Activated T-helper 1 cell treated with anti-CD3 and anti-CD28 coated beads, Interleukin-12 subunit alpha, Interleukin-12 subunit beta, Interleukin-2, Interleukin-4 antibody, amounts not matched to agents 30 ng/mL and 10 ng/mL and 1 ng/mL, durations not matched to agents 14 hours and 24 hours and 36 hours (primary cell): ENCODE measurements at places on chromosomes 4 and X. TPM values are rescaled to one million over a fixed set of nuclear protein-coding genes. Genes with fewer than 3 reads are reported as not detected.

DNA sequence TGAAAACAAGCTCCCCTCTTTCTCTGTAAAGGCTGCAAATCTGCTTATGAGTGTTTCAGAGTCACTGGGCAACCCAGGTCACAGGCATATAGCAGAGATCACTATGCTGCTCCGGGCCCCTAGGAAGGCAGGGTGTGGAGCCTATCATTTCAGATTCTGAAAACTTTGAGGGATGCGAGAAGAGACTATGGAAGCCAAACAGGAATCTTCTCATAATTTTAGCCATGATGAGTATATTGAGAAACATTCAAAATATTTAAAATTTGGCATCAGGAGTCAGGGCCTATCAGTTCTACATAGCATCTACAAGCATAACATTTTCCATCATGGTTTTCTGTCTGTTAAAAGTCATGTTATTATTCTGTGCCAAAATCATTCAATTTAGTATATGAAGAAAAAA, 61.7 kb upstream of the ATXN3L start:
- no peak for DNase-seq

GRCh38 chrX:30301963-30302362, 7.2 kb downstream of the NR0B1 start:
- DNase-seq: no peak

- peak; percentile 8 for DNase-seq
Measured at GRCh38 chrX:101595739-101596419, 21.9 kb downstream of the ARMCX6 start.

DNA sequence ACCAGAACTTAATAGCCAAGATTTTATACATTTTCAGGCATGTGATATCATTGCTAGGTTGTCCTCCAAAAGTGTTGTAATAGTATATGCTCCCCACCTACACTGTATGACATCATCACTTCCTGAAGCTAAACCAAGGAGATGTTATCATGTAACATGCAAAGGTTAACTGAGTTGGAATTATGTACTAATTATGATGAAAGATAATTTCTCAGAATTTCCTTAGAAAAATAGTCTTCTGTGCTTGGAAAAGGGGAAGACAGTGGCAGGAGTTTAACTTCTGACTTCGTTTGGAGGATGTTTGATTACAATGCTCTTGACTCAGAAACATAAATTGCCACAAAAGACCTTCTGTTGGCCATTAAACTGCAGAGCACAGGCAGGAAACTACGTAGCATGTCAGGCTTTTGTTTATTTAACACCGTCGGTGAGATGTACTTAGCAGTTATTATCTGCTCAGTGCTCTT, 83.6 kb upstream of the GUCY1A1 start:
- DNase-seq: no peak

- DNase-seq: no peak
Measured at GRCh38 chr4:142236268-142236667, 599.9 kb downstream of the IL15 start.

GRCh38 chr4:27006646-27007045, 146.0 kb downstream of the STIM2 start:
- DNase-seq: no peak

GRCh38 chrX:31397119-31397518, 325.3 kb upstream of the FTHL17 start:
- DNase-seq: no peak

DNA sequence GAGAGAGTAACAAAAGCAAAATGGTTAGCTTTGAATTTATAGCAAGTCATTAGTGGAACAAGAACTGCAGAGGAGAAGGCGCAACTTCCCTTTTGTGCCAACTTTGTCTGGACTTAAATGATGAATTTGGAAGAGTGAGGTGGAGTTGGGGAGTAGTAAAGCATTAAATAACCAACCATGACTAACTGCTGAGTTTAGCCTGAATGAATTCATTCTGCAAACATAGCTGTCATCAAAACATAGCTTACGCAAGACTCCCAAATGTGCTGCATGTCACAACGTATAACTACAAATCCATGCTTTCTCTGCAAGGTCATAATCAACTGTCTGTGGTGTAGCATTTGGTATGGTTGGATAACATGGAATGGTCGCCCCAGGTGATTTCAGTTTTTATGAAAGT, 75.9 kb upstream of the RPL34 start:
- no peak for DNase-seq

DNA sequence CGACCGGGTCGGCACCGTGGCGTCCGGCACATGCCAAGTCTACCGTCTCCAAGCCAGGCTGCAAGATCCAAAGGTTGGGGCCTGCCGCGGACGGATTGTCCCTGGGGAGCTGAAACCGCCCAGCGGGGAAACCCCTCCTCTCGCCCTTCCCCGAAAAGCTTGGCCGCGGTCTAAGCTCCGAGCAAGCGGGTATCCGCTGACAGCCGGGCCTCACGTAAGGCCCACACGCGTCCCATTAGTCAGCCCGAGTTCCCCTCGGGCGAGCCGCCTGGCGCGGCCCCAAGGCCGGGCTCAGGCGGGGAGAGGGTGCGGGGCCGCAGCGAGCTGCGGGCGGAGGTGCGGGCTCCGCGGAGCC, 6.8 kb upstream of the BCOR start:
- no peak for DNase-seq

Gene ZNF718
- 7.3 and 7.7 TPM in 2 replicates for total RNA-seq

GRCh38 chr4:55949482-55949802, 697 bp downstream of the CEP135 start:
- DNase-seq: no peak

Gene CT45A5
- total RNA-seq: not detected in 2 replicates

Gene OTC
- total RNA-seq: not detected in 2 replicates

DNA sequence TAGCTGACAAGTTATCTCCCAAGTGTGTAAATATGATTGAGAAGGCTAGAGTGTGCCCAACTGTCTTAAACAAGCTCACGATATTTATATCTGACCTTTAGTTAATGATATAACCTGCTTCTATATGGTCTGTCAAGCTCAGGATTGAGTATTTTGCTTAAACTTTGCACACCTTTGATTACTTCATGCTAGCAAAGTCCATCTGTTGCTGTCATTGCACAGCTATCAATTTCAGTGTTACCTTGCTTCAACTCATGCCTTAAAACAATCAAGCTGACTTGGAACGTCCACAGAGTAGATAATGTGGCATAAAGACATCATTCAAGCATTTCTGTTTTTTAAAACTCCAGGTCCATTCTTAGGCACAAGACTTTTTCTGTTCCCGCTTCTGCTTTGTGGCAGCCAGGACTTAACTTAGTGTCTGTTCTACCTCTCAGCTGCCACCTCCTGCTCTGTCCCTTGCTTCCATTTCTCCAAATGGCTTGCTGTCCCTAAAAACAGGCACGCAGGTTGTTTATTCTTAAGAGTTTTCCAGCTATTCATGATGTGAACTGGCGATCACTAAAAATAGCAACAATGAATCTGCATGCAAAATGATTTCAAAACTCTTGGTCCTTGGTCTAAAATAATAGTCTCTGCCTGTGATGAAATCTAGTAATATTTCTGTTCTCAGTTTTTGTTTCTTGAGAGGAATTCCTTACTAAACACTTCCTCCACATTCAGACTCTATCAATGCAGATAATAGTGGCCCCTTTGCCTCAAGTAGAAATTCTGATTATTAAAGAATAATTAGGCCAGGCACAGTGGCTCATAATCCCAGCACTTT, 16.3 kb upstream of the NEIL3 start:
- DNase-seq: no peak

DNA sequence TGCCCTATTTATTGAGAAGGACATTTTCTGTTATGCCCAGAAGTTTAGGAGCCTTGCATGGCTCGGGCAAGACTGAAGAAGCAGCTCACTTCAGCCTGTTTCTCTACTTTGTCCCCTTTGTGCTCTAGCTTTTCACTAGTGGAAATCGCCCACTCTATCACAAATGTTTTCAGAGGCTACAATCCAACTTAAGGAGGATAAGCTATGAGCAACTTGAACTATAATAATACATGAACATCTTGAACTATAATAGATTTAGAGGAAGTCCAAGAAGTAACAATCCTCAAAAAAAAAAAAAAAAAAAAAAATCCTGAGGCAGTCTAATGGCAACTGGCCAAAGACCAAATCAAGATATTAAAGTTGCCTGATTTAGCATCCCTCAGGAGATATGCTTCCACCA, 452.3 kb downstream of the IL1RAPL1 start:
- no peak for DNase-seq
